G401 (cell line): ENCODE measurements at places on chromosomes 16 and 17. TPM values are rescaled to one million over a fixed set of nuclear protein-coding genes. Genes with fewer than 3 reads are reported as not detected.

The RNF43 gene
- total RNA-seq = not detected in 2 replicates

The IRX3 gene
- total RNA-seq = not detected in 2 replicates

The USP22 gene
- total RNA-seq = 250 and 300 TPM in 2 replicates

The CACNA1G gene
- 5.1 and 13.0 TPM in 2 replicates for total RNA-seq

The CCL23 gene
- total RNA-seq = not detected in 2 replicates

The SLC16A13 gene
- 5.3 and 9.8 TPM in 2 replicates for total RNA-seq

The WNK4 gene
- total RNA-seq = not detected in 2 replicates

The AARSD1 gene
- total RNA-seq = 15.3 and 42.3 TPM in 2 replicates

The NHERF2 gene
- total RNA-seq = 20.5 and 28.9 TPM in 2 replicates

The SLFN12 gene
- total RNA-seq = 12.3 and 15.0 TPM in 2 replicates

The FBXW10B gene
- not detected in 2 replicates for total RNA-seq

The HS3ST2 gene
- total RNA-seq = not detected in 2 replicates

The OSBPL7 gene
- total RNA-seq = 4.2 and 5.6 TPM in 2 replicates

The CNGB1 gene
- not detected in 2 replicates for total RNA-seq

The EPN3 gene
- total RNA-seq = 2.3 and 2.8 TPM in 2 replicates

The SHISA6 gene
- total RNA-seq = not detected in 2 replicates

The AMDHD2 gene
- 75.0 and 86.2 TPM in 2 replicates for total RNA-seq

The CMTM2 gene
- not detected in 2 replicates for total RNA-seq

The CHP2 gene
- total RNA-seq = not detected in 2 replicates

The CD300A gene
- not detected in 2 replicates for total RNA-seq

The SHBG gene
- total RNA-seq = not detected in 2 replicates

The IRX6 gene
- not detected in 2 replicates for total RNA-seq

The PLEKHH3 gene
- total RNA-seq = 46.1 and 51.0 TPM in 2 replicates

The HASPIN gene
- total RNA-seq = 11.7 and 20.9 TPM in 2 replicates

The CDR2L gene
- 21.8 and 24.4 TPM in 2 replicates for total RNA-seq

The CD300LG gene
- 0.31 TPM in 1 of 2 replicates, not detected in the other for total RNA-seq
